OCI-LY7 (cell line): ENCODE measurements at places on chromosomes 1 and 21. TPM values are rescaled to one million over a fixed set of nuclear protein-coding genes. Genes with fewer than 3 reads are reported as not detected.

TNFRSF4 gene
- 1.1 and 1.4 TPM in 2 replicates for total RNA-seq

BNIPL gene
- 0.74 and 3.2 TPM in 2 replicates for total RNA-seq

EFNA3 gene
- 4.8 and 10.8 TPM in 2 replicates for total RNA-seq

KCNE2 gene
- total RNA-seq, result not detected in 2 replicates

DNA sequence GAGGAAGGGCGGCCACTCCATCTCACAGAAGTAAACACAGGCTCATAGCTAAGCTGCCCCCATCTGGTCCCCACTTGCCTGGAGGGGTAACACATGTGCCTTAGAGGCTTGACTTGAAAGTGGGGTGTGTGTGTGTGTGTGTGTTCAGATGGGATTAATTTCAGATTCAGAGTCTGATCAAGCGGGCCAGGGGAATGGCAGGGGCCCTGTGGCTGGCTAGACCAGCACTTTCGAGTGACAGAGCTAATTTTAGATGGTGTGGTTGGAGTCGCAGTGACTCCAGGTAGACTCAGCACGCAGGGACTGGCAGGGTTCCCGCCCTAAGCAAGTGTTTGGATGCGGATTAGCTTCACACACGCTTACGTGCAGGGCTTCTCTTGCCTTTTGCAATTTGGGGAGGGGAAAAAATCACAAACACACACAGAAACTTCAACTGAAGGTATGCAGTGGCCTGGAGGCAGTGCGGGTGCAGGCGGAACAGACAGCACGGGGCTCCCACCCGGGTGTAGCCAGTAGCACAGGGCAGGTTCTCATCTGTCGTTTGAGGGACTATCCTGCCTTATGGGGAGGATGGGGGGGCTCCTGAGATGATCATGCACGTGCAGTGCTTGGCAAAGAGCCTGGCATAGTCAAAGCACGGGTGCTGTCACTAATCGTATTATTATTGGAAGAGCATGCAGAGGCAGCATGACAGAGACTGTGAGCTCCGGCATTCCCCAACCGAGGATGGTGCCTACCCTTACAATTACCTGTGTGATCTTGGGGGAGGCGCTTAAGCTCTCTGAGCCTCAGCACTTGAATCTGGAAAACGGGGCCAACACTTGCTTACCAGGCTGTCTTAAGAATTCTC is 1.3 kb downstream of the EDN2 start:
- no peak for DNase-seq

- DNase-seq, result no peak
Measured at GRCh38 chr21:35257413-35257812, 208.3 kb upstream of the RUNX1 start.

- DNase-seq, result peak; percentile 21
Measured at GRCh38 chr1:151347523-151348246, 633 bp upstream of the RFX5 start.

DNA sequence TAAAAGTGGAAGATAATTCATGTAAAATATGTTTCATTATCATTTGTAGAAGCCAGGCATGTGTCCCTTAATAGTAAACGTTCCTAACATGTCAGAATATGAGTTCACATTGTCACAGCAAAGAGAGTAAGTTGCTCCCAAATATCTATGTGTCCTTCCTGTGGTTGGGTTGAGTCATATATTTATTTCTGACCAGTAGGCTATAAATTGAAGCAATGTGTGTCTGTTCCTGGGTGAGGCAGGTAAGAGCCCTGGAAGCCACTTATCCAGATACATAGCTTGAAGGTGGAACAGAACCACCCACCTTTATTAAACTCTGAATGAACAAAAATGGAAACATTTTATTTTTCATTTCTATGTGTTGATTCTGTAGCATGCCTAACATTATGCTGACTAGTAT is 2251.6 kb downstream of the NCAM2 start:
- DNase-seq, result no peak

DNA sequence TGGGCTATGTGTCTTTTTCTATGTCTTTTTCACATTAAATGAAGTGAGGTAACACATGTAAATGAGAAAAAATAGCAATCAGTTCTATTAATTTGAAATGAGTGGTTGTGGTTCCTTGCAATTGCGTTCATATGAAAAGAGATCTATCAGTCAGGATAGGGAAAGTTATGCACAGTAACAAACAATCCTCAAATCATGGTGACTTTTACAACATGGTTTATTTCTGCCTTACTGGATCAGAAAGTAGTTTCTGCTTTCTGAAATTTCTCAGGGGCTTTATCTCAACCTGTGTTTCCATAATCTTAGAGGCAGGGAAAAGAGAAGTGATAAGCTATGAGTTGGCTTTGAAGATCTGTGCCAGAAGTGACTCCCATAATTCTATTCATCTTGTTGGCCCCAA is 39.0 kb downstream of the DOP1B start:
- no peak for DNase-seq

GRCh38 chr1:103949779-103950178 is 200.1 kb downstream of the AMY1C start:
- DNase-seq, result no peak

- DNase-seq, result no peak
Measured at GRCh38 chr1:195373856-195374255, 1234.4 kb downstream of the KCNT2 start.

- DNase-seq, result no peak
Measured at GRCh38 chr1:234169161-234169849, 204.0 kb upstream of the COA6 start.

GRCh38 chr1:48205522-48205921 is 17.0 kb upstream of the SLC5A9 start:
- DNase-seq, result no peak

- DNase-seq, result no peak
Measured at GRCh38 chr1:27517301-27517700, 27.3 kb upstream of the WASF2 start.

DNA sequence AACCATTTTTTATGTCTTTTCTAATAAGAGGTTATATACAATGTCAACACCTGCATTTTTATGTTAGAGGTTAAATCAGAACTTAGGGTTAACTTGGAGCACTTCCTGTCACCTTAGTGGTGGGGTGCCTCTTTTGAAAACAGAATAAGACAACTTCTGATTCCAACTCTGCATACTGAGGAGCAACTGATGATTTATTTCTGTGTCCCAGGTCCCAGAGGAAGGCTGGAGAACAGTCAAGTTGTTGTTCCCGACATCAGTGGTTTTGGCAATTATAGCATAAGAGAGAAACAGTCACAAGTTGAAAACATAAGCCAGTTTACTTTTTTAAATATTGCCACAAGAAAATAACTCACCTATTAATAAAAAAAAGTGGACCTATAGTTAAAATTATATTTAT is 871.0 kb upstream of the ADAMTS5 start:
- no peak for DNase-seq
